ENCODE measurements at places on chromosomes 7 and 10. TPM values are rescaled to one million over a fixed set of nuclear protein-coding genes. Genes with fewer than 3 reads are reported as not detected.

GRCh38 chr10:128594688-128595087 is 468.5 kb upstream of the MKI67 start:
- no peak for DNase-seq
- no peak overlapping the region for H3K27ac ChIP-seq
- no peaks in the 10 kb centered on the region for H3K27me3 ChIP-seq
- no peaks in the 10 kb centered on the region for H3K4me1 ChIP-seq
- no peaks in the 10 kb centered on the region for H3K36me3 ChIP-seq
- no peak overlapping the region for H3K4me3 ChIP-seq

DNA sequence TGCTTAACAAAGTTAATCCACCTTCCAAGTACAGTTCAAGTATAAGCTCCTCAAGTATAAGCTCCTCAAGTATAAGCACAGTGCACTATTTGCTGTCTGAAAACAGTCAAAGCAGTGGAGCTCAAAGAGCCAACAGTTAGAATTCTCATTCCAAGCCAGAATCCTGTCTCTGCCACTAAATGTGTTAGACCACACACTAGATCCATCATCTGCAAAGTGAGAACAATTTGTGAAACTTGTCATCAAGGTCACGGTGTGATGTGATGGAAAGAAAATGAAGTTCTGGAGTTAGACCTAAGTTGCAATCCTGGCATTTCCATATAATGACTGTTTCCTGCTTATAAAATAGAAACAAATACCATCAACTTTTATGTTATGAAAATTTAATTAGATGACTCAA is 602.5 kb downstream of the TNS3 start:
- H3K4me3 ChIP-seq = no peak overlapping the region
- no peaks in the 10 kb centered on the region for H3K4me1 ChIP-seq
- H3K36me3 ChIP-seq = no peaks in the 10 kb centered on the region
- no peaks in the 10 kb centered on the region for H3K27me3 ChIP-seq
- H3K27ac ChIP-seq = no peak overlapping the region
- no peak for DNase-seq

DNA sequence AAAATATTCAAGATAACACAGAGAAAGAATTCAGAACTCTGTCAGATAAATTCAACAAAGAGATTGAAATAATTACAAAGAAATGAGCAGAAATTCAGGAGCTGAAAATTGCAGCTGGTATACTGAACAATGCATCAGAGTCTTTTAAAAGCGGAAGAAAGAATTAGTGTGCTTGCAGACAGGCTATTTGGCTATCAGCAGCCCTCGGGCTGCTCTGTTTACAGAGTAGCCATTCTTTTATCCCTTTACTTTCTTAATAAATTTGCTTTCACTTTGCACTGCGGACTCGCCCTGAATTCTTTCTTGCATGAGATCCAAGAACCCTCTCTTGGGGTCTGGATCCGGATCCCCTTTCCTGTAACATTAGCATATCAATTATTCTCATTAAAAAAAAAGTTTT is 1040.0 kb downstream of the SORCS3 start:
- no peaks in the 10 kb centered on the region for H3K27me3 ChIP-seq
- no peaks in the 10 kb centered on the region for H3K36me3 ChIP-seq
- H3K4me3 ChIP-seq = no peak overlapping the region
- DNase-seq = no peak

- no peaks in the 10 kb centered on the region for H3K4me1 ChIP-seq
- no peaks in the 10 kb centered on the region for H3K36me3 ChIP-seq
- no peak for DNase-seq
- H3K27me3 ChIP-seq = no peaks in the 10 kb centered on the region
- H3K27ac ChIP-seq = no peak overlapping the region
- H3K4me3 ChIP-seq = no peak overlapping the region
These were observed 68.1 kb downstream of the DGKB start for GRCh38 chr7:14834456-14834855.

DNA sequence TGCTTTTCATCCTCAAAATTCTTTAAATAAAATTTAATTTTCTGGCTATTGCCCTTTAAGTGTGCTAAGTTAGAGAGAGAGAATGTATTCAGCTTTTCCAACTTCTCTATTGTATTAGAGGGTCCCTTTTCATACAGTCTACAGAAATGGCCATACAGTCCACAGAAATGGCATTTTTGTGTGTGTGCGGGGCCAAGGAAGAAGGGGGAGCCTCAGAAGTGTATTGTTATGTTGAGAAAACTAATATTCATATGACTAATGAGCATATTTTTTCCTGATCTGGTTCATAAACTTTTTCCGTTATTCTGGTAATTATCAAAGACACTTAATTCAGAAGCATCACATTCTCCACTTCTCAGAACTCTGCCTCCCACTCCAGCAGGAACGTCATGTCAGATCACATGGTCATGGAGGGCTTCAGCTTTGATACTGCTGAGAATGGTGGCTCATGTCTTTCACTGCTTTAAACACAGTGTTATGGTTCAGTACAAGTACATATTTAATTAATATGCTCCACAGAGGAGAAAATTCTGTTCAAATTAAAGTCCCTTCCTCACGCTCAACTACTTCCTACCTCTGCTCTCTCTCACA is 37.1 kb downstream of the ELMO1 start:
- peaks cover 18% of the 10 kb centered on the region for H3K4me1 ChIP-seq
- H3K27ac ChIP-seq = no peak overlapping the region
- H3K4me3 ChIP-seq = no peak overlapping the region
- no peaks in the 10 kb centered on the region for H3K36me3 ChIP-seq
- no peaks in the 10 kb centered on the region for H3K27me3 ChIP-seq

DNA sequence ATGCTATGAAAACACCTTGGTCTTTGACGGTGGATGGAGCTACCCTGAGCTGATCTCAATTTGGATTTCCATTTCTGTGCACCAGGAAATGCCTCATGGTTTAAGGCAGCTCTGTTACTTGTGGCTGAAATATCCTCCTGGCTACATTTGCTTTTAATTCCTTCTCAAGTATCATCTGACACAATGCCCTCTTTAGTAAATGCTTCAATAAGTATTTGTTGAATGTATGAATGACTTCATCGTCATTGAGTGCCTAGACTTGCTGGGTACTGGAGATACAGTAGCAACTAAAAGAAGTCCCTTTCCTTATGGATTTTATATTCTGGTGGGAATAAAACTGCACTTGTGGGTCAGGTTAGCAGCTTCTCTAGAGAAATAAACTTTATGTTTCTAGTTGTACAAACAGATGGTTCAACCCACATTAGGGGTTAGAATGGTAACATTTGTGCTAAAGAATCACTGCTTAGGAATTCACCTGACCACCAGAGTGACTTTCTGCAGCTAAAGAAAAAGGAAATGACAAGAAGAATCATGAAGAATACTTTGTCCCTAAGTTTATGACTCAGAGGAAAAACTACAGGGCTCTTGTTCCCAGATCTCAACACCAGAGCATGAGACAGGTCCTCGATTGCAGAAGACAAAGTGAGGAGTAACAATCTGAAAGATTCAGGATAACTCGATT is 21.8 kb upstream of the SMNDC1 start:
- no peaks in the 10 kb centered on the region for H3K4me1 ChIP-seq
- H3K36me3 ChIP-seq = no peaks in the 10 kb centered on the region
- H3K4me3 ChIP-seq = no peak overlapping the region
- no peak overlapping the region for H3K27ac ChIP-seq

- no peak overlapping the region for H3K4me3 ChIP-seq
- no peaks in the 10 kb centered on the region for H3K27me3 ChIP-seq
- no peak for DNase-seq
- no peaks in the 10 kb centered on the region for H3K36me3 ChIP-seq
- H3K4me1 ChIP-seq = no peaks in the 10 kb centered on the region
These were observed 35.0 kb upstream of the DNAAF5 start for GRCh38 chr7:691361-692045.

DNA sequence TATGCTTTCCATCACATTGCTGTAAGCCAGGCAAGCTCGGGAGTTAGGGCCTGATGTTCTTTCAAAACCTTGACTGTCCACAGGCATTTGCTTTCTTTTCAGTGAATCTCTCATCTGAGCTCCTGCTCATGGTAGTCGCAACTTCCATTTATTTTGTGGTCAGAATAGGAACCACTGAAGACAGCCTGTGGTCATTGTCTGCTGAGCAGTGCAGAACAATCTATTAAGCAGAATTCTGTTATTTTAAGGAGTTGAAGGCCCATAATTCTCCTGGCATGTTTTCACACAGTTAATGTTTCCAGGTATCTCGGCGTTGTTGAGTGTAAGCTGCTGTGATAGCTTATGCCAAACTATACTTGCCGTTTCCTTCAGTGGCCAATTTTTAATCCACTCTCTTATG is 491.1 kb upstream of the AKR1E2 start:
- H3K27ac ChIP-seq = no peak overlapping the region
- no peaks in the 10 kb centered on the region for H3K36me3 ChIP-seq
- DNase-seq = no peak
- H3K4me3 ChIP-seq = no peak overlapping the region
- H3K4me1 ChIP-seq = peaks cover 2% of the 10 kb centered on the region

DNA sequence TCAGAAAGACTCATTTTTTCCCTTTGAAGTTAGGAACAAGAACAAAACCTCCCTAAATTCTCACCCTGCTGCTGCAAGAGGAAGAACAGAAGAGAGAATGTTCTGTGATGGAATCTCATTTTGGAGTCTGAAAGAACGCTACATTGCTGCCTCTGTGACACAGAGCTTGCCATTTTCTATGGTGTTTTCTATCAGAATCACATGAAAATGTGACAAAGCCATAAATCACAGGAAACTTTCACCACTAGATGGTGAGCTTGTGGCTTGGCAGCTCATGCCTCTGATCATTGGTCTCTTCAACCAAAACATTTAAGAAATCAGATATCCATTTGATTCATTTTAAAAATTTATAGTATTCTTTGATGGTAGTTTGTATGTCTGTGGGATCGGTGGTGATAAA is 82.9 kb downstream of the CADPS2 start:
- no peak overlapping the region for H3K4me3 ChIP-seq
- no peak for DNase-seq
- no peak overlapping the region for H3K27ac ChIP-seq
- H3K27me3 ChIP-seq = no peaks in the 10 kb centered on the region
- no peaks in the 10 kb centered on the region for H3K36me3 ChIP-seq

- H3K4me1 ChIP-seq = peaks cover 45% of the 10 kb centered on the region
- H3K4me3 ChIP-seq = no peak overlapping the region
- H3K36me3 ChIP-seq = peaks cover 2% of the 10 kb centered on the region
- no peaks in the 10 kb centered on the region for H3K27me3 ChIP-seq
These were observed 31.6 kb downstream of the OGDH start for GRCh38 chr7:44637788-44638594.

DNA sequence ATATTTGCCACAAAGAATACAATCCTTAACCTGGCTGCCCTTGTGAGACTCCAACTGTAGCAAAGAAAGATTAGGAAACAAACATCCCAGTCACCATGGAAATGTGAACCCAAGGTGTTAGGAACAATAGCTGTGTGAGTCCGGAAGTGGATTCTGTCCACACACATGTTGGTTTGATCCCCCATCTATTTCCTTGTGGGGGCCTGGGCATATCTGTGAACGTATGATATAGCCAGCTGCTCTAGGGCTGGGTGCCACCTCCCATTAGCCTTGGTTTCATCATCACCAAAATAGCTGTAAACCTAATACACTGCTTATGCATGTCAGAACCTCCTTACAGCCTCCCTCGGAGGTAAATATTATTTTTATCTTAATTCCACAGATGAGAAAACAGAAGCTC is 26.4 kb downstream of the GRK5 start:
- no peak overlapping the region for H3K27ac ChIP-seq
- no peak for DNase-seq
- H3K4me1 ChIP-seq = peaks cover 16% of the 10 kb centered on the region
- no peak overlapping the region for H3K4me3 ChIP-seq
- H3K27me3 ChIP-seq = no peaks in the 10 kb centered on the region
- no peaks in the 10 kb centered on the region for H3K36me3 ChIP-seq

DNA sequence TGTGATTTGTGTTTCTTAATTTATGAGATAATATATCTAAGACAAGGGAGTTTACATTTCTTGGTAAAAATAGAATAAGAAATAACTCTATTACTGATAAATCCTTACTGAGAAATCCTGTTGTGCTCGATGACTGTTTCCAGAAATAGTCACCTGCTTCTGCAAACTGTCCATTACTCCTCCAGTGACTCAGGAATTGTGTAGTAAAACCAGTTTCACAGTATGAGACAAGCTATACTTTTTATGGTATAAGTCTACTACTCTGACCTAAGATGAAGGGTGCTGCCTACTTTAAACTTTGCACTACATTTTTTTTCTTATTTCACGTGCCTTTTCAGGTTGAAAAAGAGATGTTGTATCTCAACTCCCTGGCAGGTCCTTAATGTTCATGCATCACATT is 6.8 kb upstream of the ANKRD22 start:
- H3K27ac ChIP-seq = no peak overlapping the region
- no peaks in the 10 kb centered on the region for H3K27me3 ChIP-seq
- H3K4me3 ChIP-seq = no peak overlapping the region
- DNase-seq = no peak
- no peaks in the 10 kb centered on the region for H3K36me3 ChIP-seq

- peaks cover 48% of the 10 kb centered on the region for H3K4me1 ChIP-seq
- H3K27me3 ChIP-seq = peaks cover 100% of the 10 kb centered on the region
- no peak for DNase-seq
- no peaks in the 10 kb centered on the region for H3K36me3 ChIP-seq
- no peak overlapping the region for H3K4me3 ChIP-seq
- H3K27ac ChIP-seq = no peak overlapping the region
These were observed 2.0 kb downstream of the HOXA11 start for GRCh38 chr7:27182861-27183681.

- no peaks in the 10 kb centered on the region for H3K36me3 ChIP-seq
- H3K27me3 ChIP-seq = no peaks in the 10 kb centered on the region
- no peaks in the 10 kb centered on the region for H3K4me1 ChIP-seq
- no peak overlapping the region for H3K27ac ChIP-seq
These were observed 70.1 kb upstream of the COL1A2 start for GRCh38 chr7:94324380-94325121.

DNA sequence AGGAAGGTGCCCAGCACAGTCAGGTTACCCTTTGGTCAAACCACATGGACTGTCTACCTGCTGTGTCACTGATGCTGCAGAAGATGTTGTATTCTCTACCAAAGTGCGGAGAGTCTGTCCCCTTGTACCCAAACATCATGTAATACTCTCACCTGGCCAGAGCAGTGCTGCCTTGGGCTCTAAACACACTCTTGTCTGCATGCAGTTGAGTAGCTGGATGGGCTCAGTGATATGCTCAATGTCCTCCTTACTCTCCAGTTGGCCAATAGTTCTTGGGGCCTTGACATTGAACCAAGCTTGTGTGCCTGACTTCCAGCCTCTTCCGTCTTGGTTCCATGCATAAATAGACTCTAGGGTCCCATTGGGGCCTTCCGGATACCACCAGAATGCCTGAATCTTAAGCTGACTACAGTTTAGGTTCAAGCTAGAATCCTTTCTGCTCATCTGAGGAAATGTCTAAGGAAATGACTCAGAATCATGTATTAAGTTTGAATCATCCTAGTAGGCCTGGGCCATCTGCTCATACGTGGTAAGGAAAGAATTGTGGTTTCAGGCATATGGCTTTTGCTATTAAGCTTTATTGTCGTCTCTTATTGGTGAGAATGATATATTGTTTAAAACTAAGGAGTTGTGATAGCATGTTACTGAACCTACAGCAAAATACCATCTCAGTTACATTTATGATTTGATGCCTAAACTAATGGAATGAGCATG is 118.0 kb downstream of the OTUD1 start:
- H3K4me1 ChIP-seq = no peaks in the 10 kb centered on the region
- no peaks in the 10 kb centered on the region for H3K36me3 ChIP-seq
- no peak overlapping the region for H3K4me3 ChIP-seq
- no peaks in the 10 kb centered on the region for H3K27me3 ChIP-seq
- H3K27ac ChIP-seq = no peak overlapping the region

MCM7 gene
- 231 TPM for total RNA-seq

KCP gene
- 0.09 TPM for total RNA-seq

ITIH2 gene
- 0.19 TPM for total RNA-seq
